ENCODE measurements at places on chromosomes 3 and 15. TPM values are rescaled to one million over a fixed set of nuclear protein-coding genes. Genes with fewer than 3 reads are reported as not detected.

SERPINI2 gene
- total RNA-seq: not detected

SCAMP5 gene
- total RNA-seq: 0.84 TPM

HTR3E gene
- total RNA-seq: not detected

OR5H15 gene
- not detected for total RNA-seq

NT5DC2 gene
- total RNA-seq: 55.0 TPM

DET1 gene
- 0.80 TPM for total RNA-seq

MKRN2OS gene
- 6.3 TPM for total RNA-seq

SYNPR gene
- not detected for total RNA-seq

BCL2A1 gene
- total RNA-seq: not detected

AMT gene
- 0.88 TPM for total RNA-seq

SEC22A gene
- total RNA-seq: 11.6 TPM

CFAP91 gene
- total RNA-seq: not detected

TMEM108 gene
- 0.60 TPM for total RNA-seq

SLITRK3 gene
- 0.16 TPM for total RNA-seq

SIAH2 gene
- 44.8 TPM for total RNA-seq

SLC28A2 gene
- not detected for total RNA-seq

CYP1A1 gene
- not detected for total RNA-seq

DLL4 gene
- 1.1 TPM for total RNA-seq

NR2F2 gene
- 6.9 TPM for total RNA-seq

GATA2 gene
- total RNA-seq: 1.1 TPM

DNA sequence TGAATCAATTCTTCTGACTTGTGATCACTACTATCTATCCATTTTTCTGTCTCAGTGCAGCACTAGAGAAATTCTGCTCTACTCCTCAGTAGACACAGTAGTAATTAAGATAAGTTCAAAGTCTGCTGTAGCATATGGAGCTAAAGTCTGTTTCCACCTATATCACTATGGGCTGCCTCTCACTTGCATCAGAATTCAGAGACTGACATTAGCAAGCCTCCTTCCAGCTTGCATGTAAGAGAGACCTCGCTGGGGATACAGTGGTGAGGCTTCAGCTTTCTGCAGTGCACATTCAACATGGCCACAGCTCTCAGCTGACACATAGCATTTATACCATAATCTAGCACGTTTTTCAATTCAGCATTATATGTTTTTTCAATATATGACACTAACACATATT lies 217.0 kb downstream of the PLOD2 start:
- ATAC-seq: no peak

- no peak for ATAC-seq
These were observed 846.7 kb downstream of the EPHA3 start for GRCh38 chr3:89954137-89954536.

- no peak for ATAC-seq
These were observed 18.2 kb downstream of the LOXL1 start for GRCh38 chr15:73944161-73945129.

GRCh38 chr15:62209821-62210220 lies 44.7 kb upstream of the C2CD4B start:
- peak; percentile 93 for ATAC-seq

DNA sequence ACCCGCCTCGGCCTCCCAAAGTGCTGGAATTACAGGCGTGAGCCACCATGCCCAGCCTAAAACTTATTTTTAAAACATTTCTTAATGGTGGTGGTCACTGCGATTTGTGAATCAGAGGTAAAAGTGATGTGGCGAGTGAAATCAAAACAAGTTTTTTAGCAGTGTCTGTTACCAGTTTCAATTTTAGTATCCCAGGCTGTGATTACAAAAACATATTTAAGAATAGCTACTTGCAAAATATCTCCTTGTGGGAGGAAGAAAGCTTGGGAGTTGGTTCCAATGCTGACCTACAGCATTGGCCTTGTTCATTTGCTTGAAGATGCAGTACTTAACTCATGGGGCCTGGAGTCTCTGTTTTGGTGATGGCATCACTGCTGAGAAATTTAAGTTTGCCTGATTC lies 4.5 kb downstream of the RAB7A start:
- ATAC-seq: no peak

- no peak for ATAC-seq
These were observed 1.8 kb downstream of the TLNRD1 start for GRCh38 chr15:81002331-81003096.

DNA sequence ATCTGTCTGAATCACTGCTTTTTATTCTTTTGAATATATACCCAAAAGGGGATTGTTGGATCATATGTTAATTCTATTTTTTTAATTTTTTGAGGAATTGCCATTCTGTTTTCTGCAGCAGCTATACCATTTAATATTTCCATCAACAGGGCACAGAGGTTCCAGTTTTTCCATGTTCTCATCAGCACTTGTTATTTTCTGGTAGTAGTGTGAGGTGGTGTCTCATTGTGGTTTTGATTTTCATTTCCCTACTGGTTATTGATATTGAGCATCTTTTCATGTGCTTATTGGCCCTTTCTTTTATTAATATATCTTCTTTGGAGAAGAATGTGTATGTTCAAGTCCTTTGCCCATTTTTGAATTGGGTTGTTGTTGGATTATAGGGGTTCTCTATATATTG lies 68.1 kb downstream of the PDE8A start:
- no peak for ATAC-seq

GRCh38 chr15:20106026-20106425 lies 435.6 kb downstream of the GOLGA6L6 start:
- ATAC-seq: no peak

GRCh38 chr3:157174290-157174648 lies 14.3 kb upstream of the CCNL1 start:
- ATAC-seq: no peak

- ATAC-seq: peak; percentile 59
These were observed 1.4 kb downstream of the KBTBD13 start for GRCh38 chr15:65077981-65078352.

- no peak for ATAC-seq
These were observed 90.0 kb downstream of the APBA2 start for GRCh38 chr15:28975766-28976179.

- ATAC-seq: peak; percentile 64
These were observed 409.6 kb upstream of the TBL1XR1 start for GRCh38 chr3:177606891-177607290.

GRCh38 chr3:98784666-98785600 lies 21.8 kb downstream of the ST3GAL6 start:
- no peak for ATAC-seq

DNA sequence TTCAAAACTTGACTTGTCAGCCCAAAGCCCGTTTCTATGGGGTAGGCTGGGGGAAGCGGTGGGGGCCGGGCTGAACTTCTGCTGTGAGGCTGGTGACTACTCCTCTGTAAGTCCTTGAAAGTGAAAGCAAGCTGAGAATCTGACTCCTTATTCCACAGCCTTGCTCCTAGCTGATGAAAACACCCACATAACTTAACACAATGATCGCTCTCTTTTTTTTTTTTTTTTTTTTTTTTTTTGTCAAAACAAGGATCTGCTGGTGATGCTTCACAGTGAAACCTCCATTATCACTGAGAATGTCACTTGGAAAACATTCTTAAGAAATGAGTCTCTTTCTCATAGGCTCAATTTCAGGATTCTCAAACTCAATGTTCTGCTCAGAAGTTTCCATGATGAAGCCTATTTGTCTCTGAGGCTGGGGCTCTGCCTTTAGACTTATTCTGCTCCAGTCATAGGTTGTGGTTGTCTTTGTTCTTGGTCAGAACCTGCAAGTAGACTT lies 31.4 kb upstream of the TKT start:
- ATAC-seq: no peak

DNA sequence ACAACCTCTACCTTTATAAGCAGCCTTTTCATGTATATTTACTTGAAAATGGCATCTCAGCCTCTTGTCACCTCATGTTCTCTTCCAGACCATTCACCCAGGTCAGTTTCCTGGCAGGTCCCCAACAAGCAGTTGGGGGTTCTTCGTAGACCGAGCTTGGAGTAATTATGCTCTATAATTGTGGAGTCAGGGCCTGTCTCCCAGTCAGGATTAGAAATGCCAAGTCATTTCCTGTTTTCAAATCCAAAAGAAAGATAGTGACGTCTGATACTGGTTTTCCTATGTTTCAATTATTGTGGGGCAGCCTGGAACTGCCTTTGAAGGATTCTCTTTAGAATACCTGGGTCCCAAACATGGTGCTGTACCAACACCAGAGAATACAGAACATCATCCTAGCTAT lies 430.6 kb downstream of the MECOM start:
- ATAC-seq: no peak

- peak; percentile 82 for ATAC-seq
These were observed 7.3 kb downstream of the MYO5C start for GRCh38 chr15:52288051-52288942.

GRCh38 chr3:120854908-120855526 lies 53.0 kb upstream of the STXBP5L start:
- no peak for ATAC-seq

DNA sequence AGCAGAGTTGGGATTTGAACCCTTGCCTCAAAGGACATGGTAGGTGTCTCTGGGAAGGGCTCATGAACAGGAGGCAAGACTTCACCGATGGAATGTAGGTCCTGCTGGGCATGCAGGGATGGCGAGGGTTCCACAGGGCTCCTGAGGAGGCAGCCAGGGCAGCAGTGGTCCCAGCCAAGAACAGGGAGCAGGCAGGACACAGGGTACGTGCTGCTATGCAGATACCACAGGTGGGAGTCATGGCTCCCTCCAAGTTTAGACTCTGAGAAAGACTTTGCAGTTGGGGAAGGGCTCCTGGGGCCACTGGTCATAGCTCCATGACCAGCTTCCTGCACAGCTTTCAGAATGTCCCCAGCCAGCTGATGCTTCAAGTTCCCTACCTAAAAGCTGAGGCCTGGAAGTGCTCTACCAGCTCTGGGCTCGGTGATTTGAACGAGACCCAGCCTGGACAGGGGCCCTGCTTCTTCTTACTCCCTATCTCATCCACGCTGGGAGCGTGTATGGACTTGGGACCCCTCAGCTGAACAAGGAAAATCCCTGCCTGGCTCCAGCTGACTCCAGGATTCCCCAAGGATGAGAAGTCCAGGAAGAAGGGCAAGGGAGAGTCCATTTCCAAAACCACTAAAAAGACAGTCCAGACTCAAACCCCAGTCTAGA lies 747 bp downstream of the MYL3 start:
- no peak for ATAC-seq

- peak; percentile 72 for ATAC-seq
These were observed 457.0 kb downstream of the PLOD2 start for GRCh38 chr3:145704020-145704419.

GRCh38 chr3:32913790-32914446 lies 37.5 kb upstream of the CCR4 start:
- ATAC-seq: peak; percentile 55

DNA sequence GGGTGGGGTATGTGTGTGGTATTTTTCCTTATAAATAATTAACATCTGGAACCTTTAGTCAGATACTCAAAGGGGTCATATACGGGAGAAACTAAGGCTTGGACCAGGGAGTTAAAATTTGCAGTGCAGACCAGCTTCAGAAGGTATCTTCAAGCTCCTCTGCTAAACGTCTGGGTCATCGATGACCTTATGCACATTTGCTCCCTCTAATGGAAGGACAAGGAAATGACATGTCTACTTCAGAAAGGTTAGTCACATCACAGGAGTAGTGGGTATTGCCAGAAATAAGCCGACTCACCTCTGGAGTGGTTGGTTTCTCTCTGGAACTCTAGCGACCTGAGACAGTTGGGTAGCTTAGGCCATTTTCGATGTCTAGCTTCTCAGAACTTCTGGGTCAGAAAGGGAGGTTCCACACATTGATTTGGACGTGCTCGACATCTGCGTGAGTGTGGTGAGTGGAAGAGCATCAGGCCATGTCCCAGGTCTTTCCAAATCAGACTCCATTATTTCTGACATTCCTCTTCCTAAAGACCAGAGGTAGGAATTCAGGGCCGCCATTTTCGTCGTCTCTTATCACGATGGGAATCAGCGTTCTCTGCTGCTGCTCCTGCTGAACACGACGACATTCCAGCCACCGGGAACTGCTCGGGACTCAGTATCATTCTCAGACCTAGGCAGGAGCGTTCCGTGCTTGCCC lies 31.8 kb upstream of the RASA2 start:
- ATAC-seq: peak; percentile 73

DNA sequence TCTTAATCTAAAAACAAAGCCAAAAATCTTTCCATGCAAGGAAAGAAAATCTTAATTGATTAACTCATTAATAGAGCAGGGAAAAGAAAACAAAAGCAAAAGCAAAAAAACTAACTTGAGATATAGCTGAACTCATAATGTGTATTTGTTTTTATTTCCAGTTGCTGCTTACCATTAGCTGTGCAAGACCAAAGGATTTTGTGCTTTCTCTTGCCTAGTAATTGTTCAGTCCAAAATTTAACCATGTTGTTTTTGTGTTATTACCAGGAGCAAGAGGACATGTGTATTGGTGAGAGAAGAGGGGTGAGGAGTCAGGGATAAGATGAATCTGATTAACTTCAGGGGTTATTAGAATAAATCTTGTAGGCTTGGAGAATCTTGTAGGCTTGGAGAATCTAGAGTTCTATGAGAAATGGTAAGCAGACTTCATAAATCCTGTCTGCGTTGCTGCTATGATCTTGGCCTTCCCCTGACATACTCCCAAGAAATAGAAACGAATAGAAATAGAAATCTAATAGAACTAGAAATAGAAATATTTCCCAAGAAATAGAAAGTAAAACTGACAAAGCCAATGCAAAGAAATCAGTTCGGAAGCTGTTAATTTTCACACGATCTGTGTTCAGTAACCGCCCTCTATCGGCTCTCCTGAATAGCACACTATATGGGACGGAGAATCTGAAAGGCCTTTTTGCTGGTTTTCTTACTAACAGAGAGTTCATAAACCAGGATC lies 72.6 kb upstream of the TNFSF10 start:
- peak; percentile 75 for ATAC-seq

- ATAC-seq: no peak
These were observed 5.6 kb upstream of the MAGEF1 start for GRCh38 chr3:184717399-184717983.

DNA sequence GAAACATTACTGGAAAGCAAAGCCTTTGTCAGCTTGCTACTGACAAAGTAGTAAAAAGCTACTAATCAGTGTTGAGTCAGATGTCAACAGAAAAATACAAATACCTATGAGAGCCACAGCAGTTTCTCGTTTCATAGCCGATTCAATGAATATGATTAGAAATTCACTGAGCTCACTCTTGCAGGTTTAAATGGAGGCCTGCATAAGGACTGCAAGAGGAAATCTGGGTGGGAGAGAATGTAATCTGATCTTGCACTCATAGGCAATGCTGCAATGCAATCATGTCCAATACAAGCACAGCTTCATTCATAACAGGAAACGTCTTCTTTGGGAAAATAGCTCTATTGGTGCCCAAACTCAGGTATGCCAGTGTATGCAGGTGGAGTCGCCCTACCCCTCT lies 608.8 kb downstream of the ROBO2 start:
- no peak for ATAC-seq
